ENCODE measurements at places on chromosomes 13 and 19.

DNA sequence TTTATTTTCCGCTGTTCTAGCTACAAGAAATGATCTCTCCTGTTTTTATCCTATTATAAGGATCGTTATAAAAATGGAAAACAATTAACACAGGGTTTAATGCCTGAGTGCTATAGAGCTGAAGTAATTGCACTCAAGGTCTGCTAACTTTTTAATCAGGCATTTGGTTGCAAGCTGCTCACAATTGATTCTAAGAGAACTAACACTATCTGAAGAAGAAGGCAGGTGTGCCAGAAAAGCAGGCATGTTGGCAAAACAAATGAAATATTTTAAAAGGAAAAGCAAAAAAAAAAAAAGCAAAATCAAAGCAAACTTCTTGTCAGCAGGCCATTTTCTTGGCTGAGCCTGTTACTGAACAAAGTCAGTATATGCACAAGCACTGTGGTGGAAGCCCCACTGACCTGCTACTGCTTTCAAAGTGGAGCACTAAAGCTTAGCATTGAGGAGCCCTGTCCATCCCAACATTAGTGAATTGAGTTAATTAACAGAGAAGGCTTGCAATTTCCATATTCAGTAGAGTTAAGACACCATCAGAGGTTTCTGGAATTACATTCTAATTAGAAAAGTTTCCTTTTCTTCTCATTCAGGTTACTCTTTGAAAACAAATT is 574.2 kb downstream of the PCDH9 start:
- DNase-seq: no peak

DNA sequence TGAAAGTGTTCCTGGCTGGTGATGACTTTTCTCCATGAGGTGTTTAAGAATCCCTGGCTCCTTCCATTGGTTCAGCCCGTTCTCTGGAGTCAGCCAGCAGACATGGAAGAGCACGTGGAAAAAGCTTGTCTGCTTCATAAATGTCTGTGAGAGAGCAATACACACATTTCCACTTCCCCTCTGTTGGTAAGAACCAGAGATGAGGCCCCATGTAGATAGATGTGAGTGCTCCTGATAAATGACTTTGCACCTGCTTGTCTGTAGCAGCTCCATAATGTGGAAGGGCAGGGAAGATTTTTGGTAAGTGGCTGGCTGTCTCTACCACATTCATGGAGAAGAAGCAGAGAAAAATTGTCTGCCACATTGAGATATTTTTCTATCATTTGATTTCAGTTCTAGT is 325.8 kb downstream of the LMO7 start:
- no peak for DNase-seq

DNA sequence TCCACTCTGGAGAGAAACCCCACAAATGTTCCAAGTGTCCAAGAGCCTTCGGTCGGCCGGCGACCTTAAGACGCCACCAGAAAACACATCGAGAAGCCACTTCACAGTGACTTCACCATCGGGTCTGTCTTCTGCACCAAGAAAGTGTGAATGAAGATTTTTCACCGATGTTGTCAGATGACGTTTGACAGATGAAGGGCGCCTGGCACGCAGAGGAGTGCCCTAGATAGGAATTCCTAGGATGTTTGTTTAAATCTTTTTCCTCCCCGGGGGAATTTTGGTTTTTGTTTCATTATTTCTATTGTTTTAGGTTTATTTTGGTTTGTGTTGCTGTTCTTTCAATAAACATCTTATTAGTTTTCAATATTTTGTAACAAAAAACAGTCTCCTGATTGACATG is 7.0 kb downstream of the ZSCAN5C start:
- no peak for DNase-seq

GRCh38 chr13:111328574-111329410 is 8.3 kb downstream of the TEX29 start:
- no peak for DNase-seq

DNA sequence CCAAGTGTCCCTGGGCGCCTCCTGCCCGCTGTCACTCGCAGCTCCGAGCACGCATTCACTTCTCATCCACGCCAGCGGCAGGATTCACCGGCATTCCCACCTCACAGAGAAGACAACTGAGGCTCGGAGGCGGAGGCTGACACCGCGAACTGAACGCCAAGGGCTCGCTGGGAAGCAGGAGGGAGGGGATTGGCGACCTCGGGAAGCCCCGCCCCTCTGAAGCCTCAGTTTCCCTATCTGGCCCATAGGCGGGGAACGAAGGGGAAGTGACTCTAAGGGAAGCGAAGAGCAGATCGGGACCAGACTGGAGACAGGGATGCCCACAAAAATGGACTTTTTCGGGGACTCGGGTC is 256 bp downstream of the MICOS13 start:
- DNase-seq: no peak

- no peak for DNase-seq
These were observed 1.3 kb upstream of the AXL start for GRCh38 chr19:41217741-41218140.

DNA sequence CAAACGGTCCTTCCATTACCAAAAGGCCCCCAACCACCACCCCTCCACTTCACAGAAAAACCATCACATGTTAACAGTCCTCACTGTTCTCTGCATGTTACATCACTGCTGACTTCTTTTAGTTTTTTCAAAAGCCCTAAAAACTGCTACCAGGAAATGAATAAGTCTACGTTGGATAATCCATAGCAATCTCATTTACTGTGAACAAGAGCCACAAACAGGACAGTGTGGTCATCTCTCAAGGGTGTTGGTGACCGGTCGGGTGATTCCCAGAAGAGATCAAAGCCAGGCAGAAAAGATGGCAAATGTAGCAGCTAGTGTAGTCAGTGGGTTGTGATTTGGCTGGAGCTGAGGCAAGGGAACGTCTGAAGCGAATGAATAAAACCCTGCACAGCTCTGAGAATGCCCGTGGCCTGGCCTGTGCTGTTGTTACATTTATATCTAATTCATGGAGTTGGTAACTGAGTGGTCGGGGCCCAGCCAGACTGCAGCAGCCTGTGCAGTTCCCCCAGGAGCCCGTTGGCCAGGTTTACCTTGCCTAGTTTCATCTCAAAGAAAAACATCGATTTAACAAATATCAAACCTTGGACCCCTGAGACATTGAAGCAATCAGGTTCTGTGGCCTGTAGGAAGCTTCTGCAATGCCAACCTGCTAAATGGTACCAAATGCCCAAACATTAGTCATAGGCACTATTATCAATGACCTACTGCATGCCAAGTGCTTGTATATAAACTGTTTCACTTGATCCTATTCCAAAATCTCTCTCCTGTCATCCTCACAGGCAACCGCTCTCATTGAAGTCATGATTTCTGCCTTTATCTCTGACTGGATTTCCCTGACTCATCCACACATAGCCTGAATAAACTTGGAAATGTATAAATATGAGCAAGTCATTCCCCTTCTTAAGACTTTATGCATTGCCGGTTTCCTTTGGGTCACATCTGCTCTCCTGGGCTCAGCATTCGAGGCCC is 153.8 kb upstream of the SERP2 start:
- no peak for DNase-seq

GRCh38 chr19:50713556-50714236 is 5.9 kb downstream of the SHANK1 start:
- DNase-seq: no peak

- DNase-seq: no peak
These were observed 903 bp downstream of the LATS2 start for GRCh38 chr13:21060338-21061028.

- no peak for DNase-seq
These were observed 4.6 kb upstream of the ACTL9 start for GRCh38 chr19:8703223-8703622.

GRCh38 chr19:33302974-33303790 is 848 bp upstream of the CEBPA start:
- DNase-seq: no peak

DNA sequence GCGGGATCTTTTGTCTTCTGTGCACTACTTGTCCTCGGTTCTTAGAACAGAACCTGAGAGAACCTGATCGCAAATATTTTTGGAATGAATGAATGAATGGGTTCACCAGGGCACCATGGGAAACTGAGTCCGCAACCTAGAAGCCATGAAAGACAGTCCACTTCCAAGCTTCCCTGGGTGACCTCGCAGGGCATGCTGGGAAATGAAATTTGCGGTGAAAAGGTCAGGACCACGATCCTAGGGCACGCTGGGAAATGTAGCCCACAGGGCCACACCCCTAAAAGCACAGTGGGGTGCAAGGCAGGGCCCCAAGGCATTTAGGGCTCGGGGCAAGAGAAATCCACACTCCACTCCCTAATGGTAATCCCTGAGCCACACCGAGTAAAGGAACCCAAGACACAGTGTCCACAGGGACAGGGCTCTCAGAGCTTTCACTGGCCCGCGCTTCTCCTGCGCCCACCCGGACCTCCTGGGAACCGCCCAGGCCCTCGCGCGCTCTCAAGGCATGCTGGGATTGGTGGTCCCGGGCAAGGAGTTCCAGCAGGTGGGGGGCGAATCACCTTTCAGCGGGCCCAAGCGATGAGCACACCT is 1.1 kb upstream of the PPP1R12C start:
- no peak for DNase-seq

- DNase-seq: peak; percentile 83
These were observed at the start of gene CCDC124 for GRCh38 chr19:17932485-17933338. Gene CCDC124, plus strand, starts transcription at chr19:17933015. Its CDS starts 3,406 bp downstream, at chr19:17936421.

- DNase-seq: no peak
These were observed 101.7 kb downstream of the TNFRSF19 start for GRCh38 chr13:23671897-23672296.

DNA sequence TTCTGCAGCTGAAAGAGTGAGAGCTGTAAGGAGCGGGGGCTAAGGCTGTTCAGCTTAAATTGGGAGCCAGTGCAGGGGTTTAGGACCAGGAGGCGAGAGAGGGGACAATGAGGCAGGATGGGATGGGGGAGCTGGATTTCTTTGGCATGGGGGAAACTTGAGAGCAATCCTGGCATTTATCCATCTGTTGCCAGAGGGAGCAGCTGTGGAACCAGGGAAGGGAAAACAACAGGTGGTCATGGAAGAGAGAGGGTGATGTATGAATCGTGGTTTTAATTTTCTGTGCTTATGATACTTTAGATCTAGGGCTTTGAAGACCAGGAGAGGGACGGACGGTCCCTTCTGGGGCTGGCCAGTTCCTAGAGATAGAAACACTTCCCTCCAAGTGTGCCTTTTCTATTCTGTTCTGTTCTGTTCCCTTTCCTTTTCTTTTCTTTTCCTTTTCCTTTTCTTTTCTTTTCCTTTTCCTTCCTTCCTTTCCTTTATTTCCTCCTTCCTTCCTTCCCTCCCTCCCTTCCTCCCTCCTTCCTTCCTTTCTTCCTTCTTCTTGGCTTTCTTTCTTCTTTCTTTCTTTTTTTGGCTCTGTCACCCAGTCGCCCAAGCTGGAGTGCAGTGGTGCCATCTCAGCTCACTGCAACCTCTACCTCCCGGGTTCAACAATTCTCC is 16.0 kb upstream of the CCL25 start:
- DNase-seq: no peak

- DNase-seq: peak; percentile 12
These were observed 630 bp downstream of the RAP2A start for GRCh38 chr13:97434397-97435201.

GRCh38 chr13:50422181-50423148 is 407.2 kb downstream of the KCNRG start:
- no peak for DNase-seq

GRCh38 chr19:58491393-58491792 is 15.2 kb downstream of the ZNF446 start:
- DNase-seq: no peak
